ENCODE measurements at places on chromosomes 2 and 18.
A peak's percentile ranks its signal among the peaks of the same experiment; 100 is the strongest.

DNA sequence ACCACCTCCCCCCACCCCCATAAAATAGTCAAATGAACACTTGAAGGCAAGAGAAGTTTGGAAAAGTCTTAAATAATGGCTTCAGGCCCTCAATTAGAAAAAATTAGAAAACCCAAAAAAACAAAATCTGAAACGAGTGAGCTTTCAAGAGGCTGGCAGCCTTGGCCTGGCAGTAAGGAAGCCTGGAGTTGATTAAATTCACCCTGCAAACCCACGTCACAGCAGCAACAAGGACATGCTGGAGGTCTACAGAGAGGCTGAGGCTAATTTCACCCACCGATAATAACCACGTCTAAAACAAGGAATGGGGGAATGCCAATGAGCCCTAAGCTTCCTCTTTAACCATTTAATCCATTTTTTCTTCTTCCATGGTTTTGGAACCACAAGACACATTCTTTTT is 122.7 kb upstream of the SMAD7 start:
- no peak for DNase-seq

GRCh38 chr2:241613017-241613780 is 23.8 kb downstream of the THAP4 start:
- DNase-seq = no peak

DNA sequence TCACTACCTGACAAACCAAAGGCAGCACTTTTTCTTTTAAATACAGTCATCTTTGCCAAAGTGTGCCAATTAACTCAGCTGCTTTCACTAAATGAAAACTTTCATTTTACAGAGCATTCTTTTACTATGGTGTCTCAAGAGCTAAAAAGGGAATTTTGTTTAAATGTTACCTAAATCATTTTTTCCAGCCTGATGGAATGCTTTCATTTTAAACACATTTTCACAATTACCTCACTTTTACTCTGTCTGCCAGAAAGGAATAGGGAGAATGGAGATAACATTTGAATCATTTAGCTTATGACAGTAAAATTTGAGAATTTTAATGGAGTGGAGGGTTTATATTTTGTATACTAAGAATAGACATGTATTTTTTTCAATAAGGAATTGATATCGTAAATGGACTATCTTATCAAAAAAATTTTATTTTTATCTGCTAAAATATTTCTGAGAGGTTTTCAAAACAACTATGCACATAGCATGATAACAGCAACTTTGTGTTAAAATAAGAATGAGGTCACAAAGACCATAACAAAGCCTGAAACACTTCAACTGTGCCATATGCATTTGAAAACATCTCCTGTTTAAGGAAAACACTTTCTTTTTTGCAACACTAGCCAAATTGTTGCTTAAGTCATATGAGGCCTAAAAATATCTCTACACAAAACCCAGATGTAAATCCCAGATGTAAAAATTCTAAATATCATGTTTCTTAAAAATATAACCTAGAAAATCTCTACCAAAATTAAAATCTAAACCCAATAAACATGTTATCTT is 769.9 kb upstream of the FSHR start:
- DNase-seq = no peak

GRCh38 chr2:214542295-214542694 is 131.4 kb downstream of the VWC2L start:
- DNase-seq = no peak

- no peak for DNase-seq
Measured at GRCh38 chr18:62186499-62186773, 420 bp downstream of the PIGN start.

- no peak for DNase-seq
Measured at GRCh38 chr2:127917916-127918315, 32.2 kb upstream of the AMMECR1L start.

DNA sequence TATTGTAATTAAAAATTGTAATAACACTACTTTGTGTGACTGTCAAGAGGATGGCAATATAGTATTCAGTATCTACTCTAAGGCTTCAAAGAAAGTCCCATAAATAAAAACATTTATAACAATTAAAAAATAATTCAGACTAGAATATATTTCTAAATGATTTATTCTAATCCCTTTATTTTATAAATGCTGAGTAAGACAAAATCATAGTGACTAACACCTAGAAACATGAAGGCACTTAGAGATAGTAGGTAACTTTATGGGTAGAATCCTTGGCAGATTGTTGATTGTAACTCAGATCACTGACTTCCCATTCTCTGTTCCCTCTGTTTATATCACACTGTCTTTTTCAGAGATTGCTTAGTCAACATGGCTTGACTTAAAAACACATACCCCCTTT is 78.6 kb upstream of the EPB41L5 start:
- DNase-seq = no peak

- no peak for DNase-seq
Measured at GRCh38 chr2:227877421-227878310, 6.2 kb downstream of the DAW1 start.

GRCh38 chr2:27264753-27265535 is 2.1 kb upstream of the SLC30A3 start:
- peak; percentile 62 for DNase-seq

DNA sequence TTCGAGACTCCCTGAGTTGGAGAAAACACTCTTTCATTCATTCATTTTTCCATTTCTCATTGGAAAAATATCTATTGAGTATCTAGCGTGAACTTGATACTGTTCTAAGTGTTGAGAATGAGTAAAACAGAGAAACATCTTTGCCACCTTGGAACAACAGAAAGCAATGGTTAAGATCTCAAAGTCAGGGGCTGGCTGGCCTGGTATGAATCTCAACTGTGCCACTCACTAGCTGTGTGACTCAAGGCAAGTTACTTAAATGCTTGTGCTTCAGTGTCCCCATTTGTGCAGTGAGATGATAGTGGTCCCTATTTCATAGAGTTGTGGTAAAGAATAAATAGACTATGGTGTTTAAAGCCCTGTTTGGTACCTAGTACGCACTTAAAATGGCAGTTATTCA is 415.2 kb downstream of the NBAS start:
- no peak for DNase-seq

DNA sequence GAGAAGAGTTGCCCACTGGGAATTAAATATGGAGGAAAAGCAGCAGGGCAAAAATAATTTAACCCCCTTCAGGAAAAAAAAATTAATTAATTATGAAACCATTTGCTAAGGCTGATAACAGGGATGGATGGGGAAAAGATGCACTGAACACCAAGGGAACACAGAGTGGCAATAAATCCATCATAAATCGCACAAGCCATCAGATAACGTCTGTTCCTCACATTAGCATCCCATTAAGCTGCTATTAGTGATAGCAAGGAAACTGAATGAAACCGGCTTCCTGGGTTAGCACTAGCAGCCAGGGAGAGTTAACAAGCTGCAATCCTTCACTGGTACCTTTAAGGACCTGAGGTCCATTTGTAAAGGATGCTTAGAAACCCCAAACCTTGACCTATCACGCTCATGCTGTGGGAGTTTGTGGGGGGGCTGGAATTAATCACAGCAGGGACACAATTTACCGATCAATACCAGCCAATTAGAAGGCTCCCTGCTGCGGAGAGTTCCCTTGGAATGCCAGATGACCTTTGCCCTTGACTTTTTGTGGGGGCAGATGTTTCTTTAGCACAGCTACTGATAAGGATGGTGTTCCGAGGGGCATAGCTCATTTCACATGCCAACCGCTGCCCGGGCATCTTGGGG is 175.5 kb upstream of the KLF7 start:
- DNase-seq = no peak

DNA sequence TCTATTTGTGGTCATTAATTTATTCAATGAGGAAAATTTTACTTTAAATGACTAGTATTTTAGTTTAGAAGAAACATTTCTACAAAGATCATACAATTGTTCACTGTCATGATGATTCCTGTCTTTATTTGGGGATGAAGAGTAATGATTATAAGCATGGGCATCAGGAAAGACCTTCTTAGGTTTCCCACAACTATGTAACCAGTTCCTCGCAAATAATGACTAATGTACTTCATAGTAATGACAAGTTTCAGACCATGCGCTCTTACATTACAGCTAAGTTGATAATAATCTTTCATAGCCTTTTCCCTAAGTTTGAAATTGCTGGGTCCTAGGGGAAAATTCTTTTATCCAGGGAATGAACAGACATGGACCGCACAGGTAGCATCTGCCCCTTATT is 90.5 kb downstream of the MYO5B start:
- no peak for DNase-seq

- DNase-seq = no peak
Measured at GRCh38 chr2:176814274-176814673, 398.3 kb upstream of the HNRNPA3 start.

All from erythroblast (primary cell).